ENCODE measurements at places on chromosomes 12 and 14.

DNA sequence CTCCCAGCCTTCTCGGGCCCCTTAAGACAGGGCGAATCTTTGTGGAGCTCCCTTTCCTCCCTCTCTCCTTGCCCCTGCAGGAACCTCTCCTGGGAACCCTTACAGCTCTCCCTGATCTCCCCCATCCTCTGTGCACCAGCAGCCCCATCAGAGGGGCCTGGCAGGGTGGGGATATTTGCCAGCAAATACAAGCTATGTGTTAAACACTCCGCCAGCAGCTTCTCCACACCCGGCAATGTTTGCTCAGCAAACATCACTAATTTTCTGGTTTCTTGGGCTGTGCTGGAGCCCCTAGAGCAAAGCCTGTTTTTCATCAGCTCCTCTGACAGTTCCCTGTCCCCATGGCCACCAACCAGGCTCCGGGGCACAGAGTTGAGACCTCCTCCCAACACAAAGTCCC lies 147.5 kb upstream of the LHX5 start:
- no peak for DNase-seq

DNA sequence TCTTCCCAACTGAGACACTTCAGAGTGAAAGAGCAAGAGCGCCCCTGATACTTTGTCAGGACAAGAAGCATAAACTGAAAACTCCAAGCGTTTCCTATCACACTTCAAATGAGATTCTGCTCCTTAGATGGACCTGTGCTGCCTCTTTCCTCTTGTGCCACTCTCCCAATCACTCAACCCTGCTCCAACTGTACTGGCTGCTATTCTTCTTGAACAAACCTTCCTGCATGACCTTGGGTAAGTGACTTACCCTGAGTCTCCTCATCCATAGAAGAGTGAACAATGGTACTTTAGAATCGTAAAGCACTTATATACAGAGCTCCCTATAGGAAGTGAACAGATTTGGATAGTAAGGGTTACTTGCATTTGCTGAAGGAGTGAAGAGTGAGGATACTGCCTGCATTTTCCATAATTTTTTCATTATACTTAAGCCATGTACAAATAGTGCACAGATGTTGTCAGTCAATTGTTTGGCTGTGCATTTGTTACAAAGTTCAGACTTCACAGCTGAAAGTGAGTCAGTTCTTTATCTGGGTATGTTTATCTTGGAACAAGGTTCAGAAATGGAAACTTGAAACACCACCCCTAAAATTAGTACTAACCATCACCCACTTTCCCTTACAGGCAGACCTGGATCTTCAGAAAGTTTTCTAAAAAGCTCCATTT lies 10.8 kb downstream of the MTERF2 start:
- DNase-seq, result no peak

DNA sequence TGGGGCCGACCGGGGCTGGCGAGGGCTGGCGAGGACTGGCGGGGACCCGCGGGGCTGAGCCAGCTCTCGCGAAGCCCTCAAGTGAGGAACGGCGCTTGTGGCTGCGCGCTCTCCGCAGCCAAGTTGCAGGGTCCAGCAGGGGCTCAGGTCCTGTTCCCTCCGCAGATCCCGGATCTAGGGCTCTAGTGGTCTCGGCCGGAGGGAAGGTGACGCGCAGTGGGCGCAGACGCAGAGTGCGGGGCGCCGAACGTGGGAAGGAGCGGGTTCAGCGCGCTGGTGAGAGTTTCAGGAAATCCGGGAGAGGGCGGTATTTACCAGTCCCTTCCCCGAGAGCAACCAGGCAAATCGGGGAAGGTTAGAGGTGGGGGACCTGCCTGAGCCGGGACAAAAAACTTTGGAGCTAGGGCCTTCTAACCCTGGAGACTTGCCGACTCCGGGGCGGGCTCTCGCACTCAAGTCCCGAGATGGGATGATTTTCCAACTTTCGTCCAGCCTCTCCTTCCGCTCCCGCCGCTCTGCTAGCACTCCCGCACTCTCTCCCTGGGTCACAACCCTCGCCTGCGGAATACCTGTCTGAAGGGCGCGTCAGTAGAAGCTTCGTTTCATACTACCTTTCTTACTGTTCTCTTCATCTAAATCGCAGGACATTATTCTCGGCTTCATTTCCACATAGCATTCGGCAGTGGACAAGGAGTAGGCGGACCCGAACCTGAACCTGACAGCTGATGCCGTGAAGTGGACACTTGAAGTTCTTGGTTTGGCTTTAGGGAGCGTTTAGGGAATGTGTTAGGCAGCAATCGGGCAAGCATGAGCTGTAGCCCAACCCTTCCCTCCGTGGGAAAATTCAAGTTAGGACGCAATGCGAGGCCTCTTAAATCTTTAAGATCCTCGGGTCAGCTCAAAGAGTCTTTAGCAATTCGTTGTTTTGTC lies 13.6 kb upstream of the PAX9 start:
- no peak for DNase-seq

- DNase-seq, result no peak
Observed at GRCh38 chr14:103284574-103285467, 49.2 kb upstream of the EIF5 start.

DNA sequence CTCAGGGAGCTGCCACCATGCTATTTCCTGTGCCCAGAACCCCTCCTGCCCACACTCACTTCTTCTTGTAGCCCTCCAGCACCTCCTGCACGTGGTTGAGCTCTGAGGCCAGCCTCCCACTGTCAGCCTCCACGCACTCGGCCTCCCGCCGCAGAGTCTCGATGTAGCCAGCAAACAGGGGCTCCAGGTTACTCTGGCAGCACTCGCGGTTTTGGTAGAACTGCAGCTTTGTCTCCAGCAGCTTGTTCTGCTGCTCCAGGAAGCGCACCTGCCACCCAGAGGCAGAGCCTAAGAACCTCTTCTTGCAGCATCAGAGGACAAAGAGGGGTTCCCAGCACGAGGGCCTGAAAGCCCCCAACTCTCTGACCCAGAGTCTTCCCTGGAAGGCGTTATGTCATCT lies 2.1 kb downstream of the KRT83 start:
- DNase-seq, result no peak

DNA sequence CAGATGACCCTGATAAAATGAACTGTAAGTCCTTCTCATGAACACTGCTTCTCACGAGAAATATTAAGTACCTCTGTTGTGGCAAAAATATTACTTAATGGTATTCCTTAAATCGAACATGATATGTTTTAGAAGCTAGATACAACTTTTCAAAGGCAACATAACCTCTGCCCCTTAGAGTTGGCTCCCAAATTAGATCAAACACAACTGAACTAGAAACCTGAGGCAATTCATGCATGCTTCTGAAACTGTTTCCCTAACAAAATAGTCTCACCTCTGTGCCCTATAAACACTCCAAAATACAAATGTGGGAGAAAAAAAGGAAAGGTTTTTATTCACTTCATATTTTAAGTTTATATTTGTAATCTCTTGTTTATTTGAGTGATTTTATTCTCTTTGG lies 121.6 kb downstream of the SLC16A7 start:
- no peak for DNase-seq

- DNase-seq, result no peak
Observed at GRCh38 chr12:27555925-27556778, 32.1 kb downstream of the PPFIBP1 start.

DNA sequence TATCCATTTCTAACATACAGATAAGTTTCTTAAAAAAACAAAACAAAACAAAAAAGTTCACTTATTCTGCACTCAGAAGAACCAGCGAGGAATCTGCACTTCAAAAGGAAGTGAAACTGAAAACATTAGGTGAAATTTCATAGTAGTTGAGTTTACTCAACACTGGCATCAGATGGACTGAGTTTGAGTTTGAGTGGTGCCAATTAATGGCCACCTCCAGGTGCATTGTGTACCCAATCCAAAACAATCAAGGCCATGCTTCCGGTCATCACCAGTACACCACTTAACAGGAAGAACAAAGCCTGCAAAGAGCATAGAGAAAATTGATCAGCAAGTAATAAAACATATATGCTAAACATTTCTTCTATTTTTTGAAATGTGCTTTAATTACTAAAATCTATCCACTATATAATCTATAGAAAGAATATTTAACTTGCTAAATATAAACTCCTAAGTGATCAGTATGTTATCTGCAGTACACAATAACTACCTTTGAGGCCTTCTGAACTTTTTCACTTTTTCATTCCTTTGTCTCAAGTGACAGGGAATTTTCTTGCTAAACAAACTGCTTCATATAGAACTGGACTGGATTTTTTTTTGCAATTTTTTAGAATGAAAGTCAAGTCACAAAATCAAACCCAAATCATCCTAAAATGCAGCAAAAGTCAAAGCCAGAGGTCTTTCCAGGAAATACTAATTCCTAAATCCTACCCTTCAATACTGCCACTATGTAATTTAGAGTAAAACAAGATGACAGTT lies 11.5 kb downstream of the SLC38A2 start:
- DNase-seq, result no peak

GRCh38 chr12:111442301-111443045 lies 36.8 kb downstream of the SH2B3 start:
- no peak for DNase-seq

GRCh38 chr12:104482113-104482512 lies 25.4 kb downstream of the CHST11 start:
- no peak for DNase-seq

DNA sequence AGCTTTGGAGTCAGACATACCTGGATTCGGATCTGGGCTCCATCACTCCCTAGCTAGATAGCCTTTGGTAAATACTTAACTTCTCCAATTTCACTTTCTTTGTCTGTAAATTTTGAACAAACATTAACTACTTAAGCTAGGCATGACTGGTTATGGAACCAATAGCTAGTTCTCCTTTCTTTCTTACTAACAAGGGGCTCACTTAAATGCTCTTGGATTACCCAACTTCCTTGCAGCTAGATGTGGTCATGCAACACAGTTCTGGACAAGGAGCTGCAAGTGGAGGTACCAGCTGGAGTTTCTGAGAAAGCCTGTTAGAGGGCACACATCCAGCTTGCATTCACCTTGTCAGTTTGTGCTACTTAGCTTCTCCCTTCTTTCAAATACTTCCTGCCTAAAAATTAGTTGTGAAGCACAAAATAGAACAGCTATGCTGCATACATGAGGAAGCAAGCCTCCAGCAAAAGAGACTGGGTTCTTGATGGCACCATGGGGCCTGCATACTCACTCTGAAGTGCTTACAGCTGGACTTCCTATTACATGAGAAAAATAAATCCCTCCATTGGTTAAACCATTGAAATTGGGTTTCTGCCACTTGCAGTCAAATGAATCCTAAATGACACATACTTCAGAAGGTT lies 210.1 kb upstream of the EEA1 start:
- no peak for DNase-seq

DNA sequence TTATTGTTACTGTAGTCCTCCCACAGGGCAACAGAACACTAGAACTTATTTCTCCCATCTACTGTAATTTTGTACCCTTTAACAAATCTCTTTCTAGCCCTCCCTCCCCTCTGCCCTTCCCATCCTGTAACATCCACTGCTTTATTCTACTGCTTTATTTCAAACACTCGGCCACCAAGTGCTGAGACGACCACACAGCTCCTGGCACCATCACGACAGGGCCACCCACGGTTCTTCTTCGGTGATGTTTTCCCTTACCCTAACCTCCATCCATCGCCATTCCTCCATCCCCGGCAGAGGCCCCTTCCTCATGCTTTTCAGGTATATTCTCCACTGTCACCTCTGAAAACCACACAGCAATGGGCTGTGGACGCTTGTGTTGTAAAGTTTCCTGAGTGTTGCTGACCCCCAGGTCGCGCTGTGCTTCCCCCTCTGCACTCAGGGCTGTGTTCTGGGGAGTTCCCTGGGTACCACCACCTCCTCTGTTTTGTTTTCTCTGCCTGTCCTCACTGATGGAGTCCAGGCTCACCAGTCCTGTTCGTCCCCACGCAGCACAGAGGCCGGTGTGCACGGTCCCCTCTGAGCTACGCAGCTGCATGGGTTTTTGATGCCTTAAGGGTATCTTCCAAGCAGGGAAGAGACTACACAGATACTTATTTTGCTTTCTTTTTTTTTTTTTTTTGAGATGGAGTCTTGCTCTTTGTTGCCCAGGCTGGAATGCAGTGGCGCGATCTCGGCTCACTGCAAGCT lies 207.2 kb upstream of the TMEM132C start:
- DNase-seq, result no peak

DNA sequence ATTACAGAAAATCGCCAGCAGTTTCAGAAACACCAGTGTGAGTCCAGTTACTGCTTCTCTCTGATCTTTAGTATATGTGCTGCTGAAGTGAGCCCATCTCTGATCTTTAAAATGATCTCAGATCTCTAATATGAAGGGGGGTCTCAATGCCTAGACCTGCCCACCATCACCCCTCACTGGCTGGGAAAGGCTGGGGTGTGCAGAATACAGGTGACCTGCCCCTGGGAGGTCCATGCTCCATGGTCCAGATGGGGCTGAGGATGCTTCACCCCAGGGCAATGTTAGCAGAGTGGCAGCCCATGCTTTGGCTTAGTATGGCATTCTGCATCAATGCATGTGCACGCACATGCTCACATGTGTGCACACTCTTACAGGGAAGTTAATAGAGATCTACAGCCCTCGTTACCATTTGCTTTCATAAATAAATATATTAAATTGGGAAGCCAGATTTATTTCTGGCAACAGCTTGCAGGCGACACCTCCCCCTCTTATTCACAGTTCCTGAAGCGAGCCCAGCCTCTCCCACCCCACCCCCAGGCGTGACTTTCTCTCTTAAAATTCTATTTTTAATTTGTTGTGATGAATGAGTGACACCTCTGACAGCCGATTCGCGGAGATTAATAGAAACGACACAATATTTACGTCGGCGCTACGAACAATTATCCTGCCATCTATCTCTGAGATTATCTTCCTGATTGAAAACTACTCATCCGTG lies 104.7 kb upstream of the ESRRB start:
- DNase-seq, result no peak

DNA sequence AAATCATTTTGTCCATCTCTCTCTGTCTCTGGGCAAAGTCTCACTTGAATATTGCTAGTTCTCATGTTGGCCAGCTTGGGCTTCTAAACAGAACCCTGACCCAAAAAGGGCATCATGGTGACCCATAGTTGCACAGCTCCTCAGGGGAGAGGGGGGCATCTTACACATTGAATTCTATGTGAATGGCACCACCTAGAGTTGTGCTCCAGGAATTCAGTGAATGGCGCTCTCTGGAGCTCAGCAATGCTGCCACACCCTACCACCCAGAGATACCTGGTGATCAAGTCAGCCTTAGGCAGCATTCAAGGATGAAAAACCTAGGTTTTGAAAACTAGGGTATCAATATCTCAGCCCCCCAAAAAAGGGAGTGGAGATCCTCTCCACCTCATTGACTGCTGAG lies 50.6 kb downstream of the SMUG1 start:
- DNase-seq, result no peak

DNA sequence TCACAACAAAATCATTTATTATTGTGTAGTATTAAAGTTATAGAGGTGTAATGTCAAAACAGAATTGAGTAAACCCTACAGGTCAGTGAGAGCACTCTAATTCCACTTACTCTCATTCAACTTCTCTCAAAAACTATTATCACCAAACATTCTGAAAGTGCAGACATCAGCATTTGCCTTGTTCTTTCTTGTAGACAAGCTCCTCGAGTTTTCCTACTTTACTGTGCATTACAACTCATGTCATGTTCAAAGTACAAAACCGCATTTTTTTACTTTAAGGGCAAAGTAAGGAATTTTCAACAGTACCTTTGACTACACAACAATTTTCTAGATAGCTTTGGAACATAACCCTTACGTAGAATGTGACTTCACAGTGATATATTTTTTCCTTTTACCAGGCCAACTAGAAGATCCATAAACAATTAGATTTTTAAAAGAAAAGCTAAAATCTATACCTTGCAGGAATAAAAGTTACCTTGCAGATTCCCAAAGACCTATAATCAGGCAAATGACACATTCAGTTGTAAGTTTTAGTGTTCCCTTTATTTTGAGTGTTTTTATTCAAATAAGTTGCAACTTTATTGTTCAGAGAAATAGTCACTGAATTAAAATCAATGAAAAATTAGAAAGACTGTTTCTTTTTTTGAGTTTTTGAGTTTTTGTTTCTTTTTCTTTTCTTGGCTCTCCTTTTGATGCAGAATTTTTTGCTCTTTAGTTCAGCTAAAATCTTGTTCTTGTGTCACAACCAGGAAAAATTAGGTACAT lies 12.7 kb upstream of the USP15 start:
- no peak for DNase-seq

Data from stimulated activated CD4-positive, alpha-beta T cell treated with anti-CD3 and anti-CD28 coated beads, Interleukin-1b, Interleukin-23, amount 100 ng/mL, for 1 hour (primary cell).